ENCODE measurements at places on chromosomes 6 and 20.

- no peak for DNase-seq
Observed at GRCh38 chr6:169230946-169231789, 22.5 kb downstream of the THBS2 start.

- no peak for DNase-seq
Observed at GRCh38 chr6:129353067-129353466, 356.9 kb downstream of the ARHGAP18 start.

GRCh38 chr6:156912431-156912830 is 135.3 kb downstream of the ARID1B start:
- DNase-seq = no peak

DNA sequence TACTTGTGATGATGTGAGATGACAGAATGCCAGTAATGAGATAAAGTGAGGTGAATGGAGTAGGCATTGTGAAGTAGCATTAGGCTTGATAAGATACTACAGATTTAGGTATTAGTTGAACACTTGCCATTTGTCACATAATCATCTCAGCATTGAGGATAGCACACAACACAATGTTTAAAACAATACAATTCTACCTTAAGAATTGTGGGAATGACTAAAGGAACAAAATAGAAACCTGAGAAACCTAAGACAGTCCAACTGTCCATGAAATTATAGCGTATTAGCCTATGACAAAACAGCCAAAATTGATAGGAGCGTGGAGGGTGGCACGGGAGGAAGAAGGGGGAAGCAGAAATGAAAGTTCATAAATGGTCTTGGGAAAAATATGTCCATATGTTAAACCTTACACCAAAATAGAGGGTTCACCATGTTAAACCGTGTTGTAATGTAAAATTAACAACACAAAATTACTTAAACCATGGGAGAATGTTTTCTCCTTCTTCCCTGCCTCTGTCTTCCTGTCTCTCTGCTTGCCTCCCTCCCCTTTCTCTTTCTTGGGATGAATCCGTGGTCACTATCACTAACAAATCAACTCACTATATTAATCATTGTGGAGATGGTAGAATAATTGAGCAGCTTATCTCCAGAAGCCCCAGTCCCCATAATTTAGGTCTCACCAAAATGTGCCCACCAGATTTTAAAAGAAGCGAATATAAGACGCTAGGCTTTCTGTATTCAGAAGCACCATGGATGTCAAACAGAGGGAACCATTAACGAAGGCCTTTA is 33.0 kb upstream of the HFE start:
- no peak for DNase-seq

DNA sequence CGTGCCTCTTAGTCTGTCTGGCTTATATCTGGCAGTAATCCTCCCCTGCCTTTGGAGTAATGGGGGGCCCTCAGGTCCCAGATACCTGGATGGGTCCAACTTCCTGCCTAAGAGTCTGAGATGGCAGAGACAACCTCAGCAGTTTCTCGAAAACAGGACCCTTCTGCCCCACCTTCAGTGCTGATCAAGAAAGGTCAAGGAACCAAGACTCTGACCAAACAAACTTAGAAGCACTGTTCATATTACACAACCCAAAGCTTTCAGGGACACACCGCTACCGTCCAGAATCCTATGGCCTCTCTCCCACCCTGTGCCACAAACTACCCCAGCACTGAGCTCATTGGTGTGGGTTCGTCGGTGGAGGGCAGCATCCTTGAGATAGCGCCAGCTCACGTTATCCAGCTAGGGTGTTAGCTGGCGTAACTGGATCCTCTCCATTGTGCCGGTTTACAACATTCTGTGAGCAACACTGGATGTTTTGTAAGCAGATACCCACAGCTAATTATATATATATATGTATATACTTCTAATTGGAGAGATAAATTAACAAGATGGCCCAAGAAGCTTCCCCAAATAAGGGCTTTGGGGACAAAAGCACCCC is 7.6 kb upstream of the TMC2 start:
- DNase-seq = no peak

DNA sequence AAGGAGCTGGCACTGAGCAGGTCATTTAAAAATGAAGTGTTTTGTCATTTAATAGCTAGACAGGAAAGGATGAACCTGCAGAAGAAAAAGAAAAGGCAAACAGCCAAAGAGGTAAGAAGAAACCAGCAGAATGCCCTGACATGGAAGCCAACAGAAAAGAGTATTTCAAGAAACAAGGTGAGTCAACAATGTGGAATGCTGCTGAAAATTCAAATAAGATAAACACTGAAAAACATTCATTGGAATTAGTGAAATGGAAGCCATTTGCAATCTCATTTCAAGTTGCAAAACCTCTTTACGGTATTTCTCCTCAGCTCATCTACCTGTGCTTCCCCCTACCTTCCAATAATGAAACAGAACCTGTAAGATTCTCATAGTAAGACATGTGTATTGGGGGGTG is 59.6 kb downstream of the RWDD2A start:
- no peak for DNase-seq

DNA sequence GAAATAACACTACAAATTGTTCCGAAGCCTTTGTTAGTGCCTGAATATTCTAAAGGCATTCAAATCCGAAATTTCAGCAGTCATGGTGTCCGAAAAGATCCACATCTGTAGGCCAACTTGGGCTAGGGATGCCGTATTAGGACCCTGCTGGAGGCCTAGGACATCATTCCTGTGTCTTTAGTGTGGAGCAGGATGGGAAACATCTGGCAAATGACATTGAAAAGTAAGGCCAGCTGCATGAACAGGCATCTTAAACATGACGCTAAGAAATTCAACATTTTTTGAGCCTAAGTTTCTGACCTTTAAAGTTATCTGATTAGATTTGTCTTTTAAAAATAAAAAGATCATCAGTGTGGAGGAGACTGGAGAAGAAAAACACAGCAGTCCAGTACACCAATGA is 91.3 kb downstream of the MYLK4 start:
- DNase-seq = no peak

DNA sequence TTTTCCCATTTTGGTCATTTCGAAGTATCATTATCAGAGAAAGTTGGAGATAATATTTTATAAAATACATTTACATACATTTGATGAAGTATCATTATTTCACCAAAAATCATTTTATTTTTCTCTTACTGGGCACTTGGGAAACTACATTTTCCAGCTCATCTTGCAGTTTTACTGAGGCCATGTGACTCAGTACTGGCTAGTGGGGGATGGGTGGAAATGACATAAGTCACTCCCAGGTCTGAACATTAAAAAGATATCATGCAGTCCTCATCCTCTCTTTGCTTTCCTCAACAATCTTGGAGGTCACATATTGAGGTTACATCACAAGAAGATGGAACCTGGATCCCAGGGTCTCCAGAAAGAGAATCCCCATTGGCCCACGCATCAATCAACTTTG is 84.1 kb downstream of the CD24 start:
- no peak for DNase-seq

- no peak for DNase-seq
Observed at GRCh38 chr20:40706977-40707582, 18.0 kb upstream of the MAFB start.

DNA sequence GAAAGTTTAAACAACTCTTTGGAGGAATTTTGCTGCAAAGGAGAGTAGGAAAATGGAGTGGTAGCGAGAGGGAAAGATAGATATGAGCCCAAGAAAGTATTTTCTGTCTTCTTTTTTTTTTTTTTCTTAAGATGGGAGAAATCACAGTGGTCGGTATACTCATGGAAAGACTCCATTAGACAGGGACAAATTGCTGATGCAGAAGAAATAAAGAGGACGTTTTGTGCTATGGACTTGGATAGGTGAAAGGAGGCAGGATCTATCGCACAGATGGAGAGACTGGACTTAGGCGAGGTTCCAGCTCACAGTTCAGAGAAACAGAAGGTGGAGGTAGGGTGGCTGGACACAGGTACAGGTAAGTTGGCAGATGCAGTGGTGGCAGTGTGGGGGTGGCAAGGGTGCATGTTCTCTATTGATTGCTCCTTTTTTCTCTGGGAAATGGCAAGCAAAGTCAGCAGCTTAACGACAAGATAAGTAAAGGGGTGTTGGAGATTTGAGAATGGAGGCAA is 44.2 kb upstream of the ARMC2 start:
- DNase-seq = no peak

GRCh38 chr20:50169329-50169823 is 15.9 kb upstream of the PEDS1 start:
- DNase-seq = peak; percentile 75

DNA sequence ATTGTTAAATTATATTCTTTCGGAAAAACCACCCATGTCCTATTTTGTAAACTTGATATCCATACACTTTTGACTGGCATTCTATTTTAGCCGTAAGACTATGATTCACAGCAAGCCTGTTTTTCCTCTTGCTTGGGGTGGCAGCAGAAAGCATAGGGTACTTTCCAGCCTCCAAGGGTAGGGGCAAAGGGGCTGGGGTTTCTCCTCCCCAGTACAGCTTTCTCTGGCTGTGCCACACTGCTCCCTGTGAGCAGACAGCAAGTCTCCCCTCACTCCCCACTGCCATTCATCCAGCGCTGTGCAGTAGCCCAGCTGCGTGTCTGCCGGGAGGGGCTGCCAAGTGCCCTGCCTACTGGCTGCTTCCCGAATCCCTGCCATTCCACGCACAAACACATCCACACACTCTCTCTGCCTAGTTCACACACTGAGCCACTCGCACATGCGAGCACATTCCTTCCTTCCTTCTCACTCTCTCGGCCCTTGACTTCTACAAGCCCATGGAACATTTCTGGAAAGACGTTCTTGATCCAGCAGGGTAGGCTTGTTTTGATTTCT is 2.1 kb upstream of the ESR1 start:
- DNase-seq = no peak

GRCh38 chr20:13426870-13427269 is 205.8 kb downstream of the ISM1 start:
- DNase-seq = no peak

DNA sequence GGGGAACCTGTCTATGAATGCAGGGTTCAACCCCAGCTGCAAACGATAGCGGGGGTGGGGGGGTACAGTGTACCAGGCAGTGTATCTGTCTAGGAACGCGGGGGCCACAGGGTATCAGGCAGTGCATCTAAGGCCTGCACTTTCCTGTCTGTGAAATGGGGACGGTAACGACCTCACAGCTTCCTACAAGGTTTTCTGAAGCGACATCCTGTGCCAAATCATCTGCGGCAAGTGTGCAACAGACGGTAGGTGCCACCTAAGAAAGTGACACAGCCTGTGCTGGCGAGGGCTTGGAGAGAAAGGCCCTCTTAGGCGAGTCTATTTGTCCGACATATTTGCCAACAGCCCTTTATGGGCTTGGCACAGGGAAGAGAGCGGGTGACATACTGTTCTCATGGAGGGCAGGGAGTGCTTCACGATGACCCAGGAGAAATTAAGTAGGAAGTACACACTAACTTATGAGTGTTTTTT is 3.8 kb downstream of the DIDO1 start:
- no peak for DNase-seq

GRCh38 chr20:60632391-60633262 is 619.4 kb upstream of the CDH4 start:
- DNase-seq = no peak

DNA sequence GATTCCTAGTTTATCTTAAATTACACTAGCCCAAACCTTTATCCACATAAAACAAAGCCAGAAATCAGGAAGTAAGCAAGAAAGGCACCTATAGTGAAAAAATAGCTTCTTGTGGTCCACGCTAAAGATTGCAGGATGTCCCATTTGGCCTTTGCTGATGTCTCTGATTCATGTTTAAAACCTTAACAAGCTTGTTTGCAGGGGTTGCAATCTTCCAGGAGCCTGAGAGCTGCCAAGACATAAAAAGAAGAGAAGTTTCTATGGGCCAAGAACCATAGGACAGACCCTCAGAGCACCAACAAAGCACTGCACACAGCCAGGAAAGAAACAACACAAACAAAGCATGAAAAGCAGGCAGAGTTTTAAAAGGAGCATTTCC is 49.4 kb downstream of the ADAT2 start:
- no peak for DNase-seq

- no peak for DNase-seq
Observed at GRCh38 chr20:25624500-25624939, 706 bp upstream of the NANP start.

- DNase-seq = no peak
Observed at GRCh38 chr6:158778005-158778527, 41.1 kb downstream of the EZR start.

- DNase-seq = no peak
Observed at GRCh38 chr6:46381579-46381978, 109.7 kb downstream of the RCAN2 start.

GRCh38 chr6:126308362-126308761 is 31.6 kb upstream of the CENPW start:
- DNase-seq = no peak

DNA sequence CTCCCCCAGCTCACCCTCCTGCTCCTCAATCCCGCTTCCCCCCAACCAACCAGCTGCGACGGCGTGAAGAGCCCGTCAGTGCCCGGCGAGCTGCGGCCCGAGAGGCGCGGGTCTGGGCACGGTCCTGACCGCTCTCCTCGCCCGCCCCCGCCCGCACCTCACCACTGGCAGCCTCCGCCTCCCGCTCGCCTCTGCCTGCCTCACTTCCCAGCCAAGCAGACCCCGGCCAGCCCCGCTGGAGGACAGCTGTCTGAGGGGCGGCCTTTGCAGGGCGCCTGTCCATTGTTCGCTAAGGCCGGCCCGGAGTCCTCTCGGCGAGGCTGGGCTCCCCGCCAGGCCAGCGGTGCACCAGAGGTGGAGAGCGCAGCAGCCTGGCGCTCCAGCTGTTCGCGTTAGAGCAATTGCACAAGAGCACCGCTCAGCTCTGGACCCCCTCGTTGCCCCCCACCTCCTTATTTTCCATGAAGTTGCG is 1.3 kb downstream of the SOBP start:
- no peak for DNase-seq

GRCh38 chr20:4480104-4480503 is 241.6 kb upstream of the PRND start:
- DNase-seq = no peak

DNA sequence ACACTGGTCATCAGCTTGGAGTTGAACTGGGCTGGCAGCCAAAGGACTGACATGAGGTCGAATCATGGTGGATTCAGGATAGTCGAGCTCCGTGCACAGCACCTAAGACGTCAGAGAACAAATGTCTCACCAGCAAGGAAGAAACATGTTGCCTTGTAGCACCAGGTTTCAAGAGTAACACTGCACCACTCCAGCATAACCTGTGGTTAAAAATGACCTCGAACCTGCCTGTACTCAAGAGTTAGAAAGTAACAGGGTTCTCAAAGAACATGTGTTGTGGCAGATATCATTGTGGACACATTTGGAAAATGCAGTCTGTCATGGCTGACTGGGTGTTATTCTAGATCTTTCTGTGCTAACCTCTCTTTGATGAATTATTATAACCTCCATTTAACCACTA is 511.6 kb downstream of the CDH26 start:
- DNase-seq = no peak

DNA sequence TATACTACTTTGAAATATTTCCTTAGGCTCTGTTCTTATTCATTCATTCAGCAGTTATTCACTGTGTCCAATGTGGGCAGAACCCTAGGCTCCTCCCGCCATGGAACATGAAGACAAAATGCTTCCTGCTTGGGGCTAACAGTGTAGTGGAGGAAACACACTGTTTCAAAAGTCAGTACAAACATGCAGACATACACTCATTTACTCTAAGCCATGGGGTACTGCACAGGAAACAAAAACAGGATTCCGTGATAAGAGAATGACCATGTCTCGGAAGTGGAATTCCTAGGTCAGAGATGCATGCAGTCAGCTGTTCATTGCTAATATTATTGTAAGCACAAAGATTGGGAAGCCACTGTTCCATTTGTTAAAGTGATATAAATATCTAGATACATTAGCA is 18.4 kb upstream of the FAM209A start:
- no peak for DNase-seq
